HCT116 (cell line): ENCODE measurements at places on chromosomes 13 and 19.

- no peaks in the 10 kb centered on the region for H3K36me3 ChIP-seq
- DNase-seq, result no peak
- H3K27ac ChIP-seq, result no peak overlapping the region
- no peaks in the 10 kb centered on the region for H3K4me1 ChIP-seq
- H3K27me3 ChIP-seq, result no peaks in the 10 kb centered on the region
Measured at GRCh38 chr13:78398743-78399410, 204.5 kb downstream of the POU4F1 start.

- H3K4me1 ChIP-seq, result peaks cover 9% of the 10 kb centered on the region
- H3K27ac ChIP-seq, result peak within 1 kb of the TSS; percentile 80
- H3K36me3 ChIP-seq, result peaks cover 17% of the 10 kb centered on the region
- no peaks in the 10 kb centered on the region for H3K27me3 ChIP-seq
Measured at GRCh38 chr19:48391100-48392005, at the start of gene KDELR1. Gene KDELR1 (minus strand): TSS chr19:48391551. CDS start chr19:48391358, 193 bp downstream.

- no peak overlapping the region for H3K4me3 ChIP-seq
- DNase-seq, result no peak
- no peaks in the 10 kb centered on the region for H3K4me1 ChIP-seq
- H3K27ac ChIP-seq, result no peak overlapping the region
- no peaks in the 10 kb centered on the region for H3K36me3 ChIP-seq
Measured at GRCh38 chr13:43113603-43114002, 90.2 kb downstream of the DNAJC15 start.

- H3K4me3 ChIP-seq, result no peak overlapping the region
- H3K27ac ChIP-seq, result no peak overlapping the region
- no peaks in the 10 kb centered on the region for H3K36me3 ChIP-seq
- no peak for DNase-seq
- H3K4me1 ChIP-seq, result no peaks in the 10 kb centered on the region
- H3K27me3 ChIP-seq, result no peaks in the 10 kb centered on the region
Measured at GRCh38 chr19:22893855-22894270, 61.8 kb downstream of the ZNF723 start.

- H3K4me3 ChIP-seq, result no peak overlapping the region
- peaks cover 9% of the 10 kb centered on the region for H3K36me3 ChIP-seq
- no peaks in the 10 kb centered on the region for H3K27me3 ChIP-seq
- no peak overlapping the region for H3K27ac ChIP-seq
- no peak for DNase-seq
Measured at GRCh38 chr19:1998712-1999708, 16.5 kb downstream of the BTBD2 start.

DNA sequence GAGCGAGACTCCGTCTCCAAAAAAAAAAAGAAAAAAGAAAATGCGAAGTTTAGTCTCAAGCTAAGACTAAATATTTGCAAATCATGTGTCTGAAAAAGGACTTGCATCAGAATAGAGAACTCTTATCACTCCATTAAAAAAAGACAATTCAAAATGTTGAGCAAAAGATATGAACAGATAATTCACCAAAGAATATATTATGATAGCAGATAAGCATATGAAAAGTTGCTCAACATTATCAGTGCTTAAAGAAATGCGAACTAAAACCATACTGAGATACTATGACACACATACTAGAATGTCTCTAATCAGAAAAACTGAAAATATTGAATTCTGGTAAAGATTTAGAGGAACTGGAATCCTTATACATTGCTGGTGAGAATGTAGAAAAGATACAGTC, 38.7 kb upstream of the SACS start:
- H3K36me3 ChIP-seq, result no peaks in the 10 kb centered on the region
- DNase-seq, result no peak
- H3K27me3 ChIP-seq, result peaks cover 7% of the 10 kb centered on the region
- no peak overlapping the region for H3K4me3 ChIP-seq
- no peak overlapping the region for H3K27ac ChIP-seq

- H3K27ac ChIP-seq, result no peak overlapping the region
- no peak for DNase-seq
- H3K4me3 ChIP-seq, result no peak overlapping the region
- no peaks in the 10 kb centered on the region for H3K27me3 ChIP-seq
Measured at GRCh38 chr13:112446867-112447266, 70.7 kb downstream of the SPACA7 start.

DNA sequence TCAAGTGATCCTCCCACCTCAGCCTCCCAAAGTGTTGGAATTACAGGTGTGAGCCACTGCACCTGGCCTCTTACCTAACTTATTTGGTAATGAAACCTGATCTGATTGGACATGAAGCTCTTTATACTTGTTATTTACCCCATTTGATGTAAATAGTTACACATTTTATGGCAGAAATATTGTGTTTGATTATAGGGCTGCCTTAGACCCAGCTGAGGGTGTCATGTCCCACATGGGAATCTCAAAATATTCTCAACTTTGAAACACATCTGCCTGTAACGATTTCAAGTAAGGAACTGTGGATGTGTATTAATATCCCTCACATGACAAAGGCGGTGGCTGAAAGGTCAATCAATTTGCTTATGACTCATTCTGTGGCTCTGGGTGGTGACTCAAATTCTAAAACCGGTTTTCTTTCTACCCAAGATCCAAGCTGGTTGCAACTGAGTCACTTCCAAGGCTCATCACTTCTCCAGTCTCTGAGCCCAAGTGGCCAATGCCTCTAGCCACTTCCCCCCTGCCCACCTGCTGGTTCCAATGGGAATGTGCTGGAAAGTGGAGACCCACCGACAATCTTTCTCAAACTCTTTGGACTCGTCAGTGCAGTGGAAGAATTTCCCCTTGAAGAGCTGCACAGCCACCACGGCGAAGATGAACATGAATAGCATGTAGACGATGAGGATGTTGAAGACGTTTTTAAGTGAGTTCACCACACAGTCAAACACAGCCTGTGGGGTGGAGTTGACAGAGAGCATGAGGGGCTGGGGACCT, 110.9 kb downstream of the IER2 start:
- peaks cover 35% of the 10 kb centered on the region for H3K4me1 ChIP-seq
- peak overlapping the region; percentile 75 for H3K27ac ChIP-seq
- H3K36me3 ChIP-seq, result no peaks in the 10 kb centered on the region
- no peaks in the 10 kb centered on the region for H3K27me3 ChIP-seq

- no peaks in the 10 kb centered on the region for H3K4me1 ChIP-seq
- no peaks in the 10 kb centered on the region for H3K27me3 ChIP-seq
- no peak overlapping the region for H3K4me3 ChIP-seq
- H3K36me3 ChIP-seq, result no peaks in the 10 kb centered on the region
- no peak for DNase-seq
Measured at GRCh38 chr13:109130093-109130835, 500.9 kb downstream of the MYO16 start.

DNA sequence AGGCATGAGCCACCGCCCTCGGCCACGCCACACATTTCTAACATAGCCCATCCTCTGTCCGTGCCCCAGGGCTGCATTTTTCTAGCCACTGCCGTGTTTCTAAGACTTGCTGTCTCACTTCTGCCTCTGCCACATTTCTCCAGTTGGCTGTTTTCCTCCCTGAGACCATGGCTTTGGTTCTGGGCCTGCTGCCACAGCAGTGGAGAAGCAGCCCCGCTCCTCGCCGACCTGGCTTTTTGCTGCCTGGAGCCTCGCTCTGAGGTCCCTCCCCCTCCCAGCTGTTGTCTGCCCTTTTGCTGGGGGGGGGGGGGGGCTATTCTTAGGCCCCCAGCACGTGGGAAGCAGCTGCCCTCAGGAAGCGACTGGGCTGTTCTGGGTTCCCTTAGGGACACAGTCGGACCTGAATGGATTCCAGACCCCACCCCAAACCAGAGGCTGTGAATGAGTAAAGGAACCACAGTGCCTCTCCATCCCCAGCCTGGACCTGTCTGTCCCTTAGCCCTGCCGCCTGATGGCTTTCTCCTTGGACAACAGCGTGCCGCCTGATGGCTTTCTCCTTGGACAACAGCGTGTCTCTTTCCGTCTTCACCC, 3.3 kb downstream of the GYS1 start:
- H3K27me3 ChIP-seq, result no peaks in the 10 kb centered on the region
- H3K4me3 ChIP-seq, result no peak overlapping the region
- H3K27ac ChIP-seq, result no peak overlapping the region
- no peak for DNase-seq
- H3K4me1 ChIP-seq, result peaks cover 7% of the 10 kb centered on the region; the same call in 1 of the 2 replicates

DNA sequence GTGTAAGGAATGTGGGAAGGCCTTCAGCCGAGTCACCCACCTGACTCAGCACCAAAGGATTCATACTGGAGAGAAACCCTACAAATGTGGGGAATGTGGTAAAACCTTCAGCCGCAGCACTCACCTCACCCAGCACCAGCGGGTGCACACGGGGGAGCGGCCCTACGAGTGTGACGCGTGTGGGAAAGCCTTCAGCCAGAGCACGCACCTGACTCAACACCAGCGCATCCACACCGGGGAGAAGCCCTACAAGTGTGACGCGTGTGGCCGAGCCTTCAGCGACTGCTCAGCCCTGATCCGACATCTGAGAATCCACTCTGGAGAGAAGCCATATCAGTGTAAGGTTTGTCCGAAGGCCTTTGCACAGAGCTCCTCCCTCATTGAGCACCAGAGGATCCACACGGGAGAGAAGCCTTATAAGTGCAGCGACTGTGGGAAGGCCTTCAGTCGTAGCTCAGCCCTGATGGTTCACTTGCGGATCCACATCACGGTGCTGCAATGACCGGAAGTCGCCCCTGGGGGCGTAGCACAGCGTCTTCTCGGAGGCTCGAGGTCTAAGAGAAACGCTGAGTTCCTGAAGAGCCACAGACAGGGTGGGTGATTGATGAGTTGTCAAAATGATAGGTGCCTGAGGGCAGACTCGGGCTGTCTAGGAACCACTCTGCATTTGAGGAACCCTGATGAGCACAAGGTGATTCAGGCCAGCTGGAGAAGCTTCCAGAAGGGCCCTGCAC, 12.2 kb downstream of the ZSCAN22 start:
- no peaks in the 10 kb centered on the region for H3K36me3 ChIP-seq
- H3K4me3 ChIP-seq, result no peak overlapping the region
- no peak for DNase-seq
- H3K4me1 ChIP-seq, result no peaks in the 10 kb centered on the region
- no peak overlapping the region for H3K27ac ChIP-seq

- H3K27me3 ChIP-seq, result no peaks in the 10 kb centered on the region
- H3K27ac ChIP-seq, result no peak overlapping the region
- peaks cover 34% of the 10 kb centered on the region for H3K36me3 ChIP-seq
- peak; percentile 76 for DNase-seq
- H3K4me1 ChIP-seq, result 0 out of 2 replicates have a peak, but pooled peaks cover 3% of the 10 kb centered on the region
- no peak overlapping the region for H3K4me3 ChIP-seq
Measured at GRCh38 chr19:10390652-10391286, 10.4 kb upstream of the TYK2 start.

GRCh38 chr13:40344270-40345148, 321.9 kb downstream of the FOXO1 start:
- no peak overlapping the region for H3K4me3 ChIP-seq
- H3K36me3 ChIP-seq, result no peaks in the 10 kb centered on the region
- no peaks in the 10 kb centered on the region for H3K4me1 ChIP-seq
- no peak for DNase-seq

DNA sequence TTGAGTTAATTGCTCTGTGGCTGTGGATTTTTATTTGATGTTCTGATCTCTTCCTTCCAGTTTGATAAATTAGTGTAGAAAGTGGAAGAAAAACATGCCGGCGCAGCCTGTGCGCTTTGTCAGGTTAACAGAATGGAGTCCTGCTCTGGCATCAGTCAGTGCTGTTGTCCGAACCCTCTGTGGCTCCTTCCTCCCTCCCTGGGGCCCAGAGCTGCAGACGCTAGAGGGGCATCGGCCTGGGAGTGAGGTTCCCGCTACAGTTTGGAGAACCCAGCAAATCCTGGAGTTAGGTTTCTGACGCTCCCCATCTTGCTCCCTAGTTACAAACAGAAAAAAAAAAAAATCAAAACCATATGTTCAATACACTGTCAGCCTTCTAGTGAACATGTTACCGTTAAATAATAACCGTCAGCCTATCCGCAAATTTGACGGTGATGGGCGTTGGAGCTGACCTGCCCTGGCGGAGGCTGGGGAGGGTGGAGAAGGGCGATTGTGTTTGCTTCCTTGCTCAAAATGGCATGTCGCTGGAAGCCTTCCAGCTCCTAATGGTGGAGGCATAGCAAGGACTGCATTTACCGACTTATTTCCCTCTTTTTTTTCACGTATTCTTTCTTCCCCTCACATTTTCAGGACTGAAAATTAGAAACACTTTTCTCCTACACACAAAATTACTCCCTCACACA, 13.6 kb downstream of the MBNL2 start:
- no peak overlapping the region for H3K27ac ChIP-seq
- H3K27me3 ChIP-seq, result no peaks in the 10 kb centered on the region
- peaks cover 40% of the 10 kb centered on the region for H3K4me1 ChIP-seq
- no peak for DNase-seq

- DNase-seq, result no peak
- H3K36me3 ChIP-seq, result no peaks in the 10 kb centered on the region
- H3K27ac ChIP-seq, result no peak overlapping the region
- H3K4me1 ChIP-seq, result peaks cover 28% of the 10 kb centered on the region
Measured at GRCh38 chr19:8393871-8394250, 3.7 kb downstream of the RAB11B start.

DNA sequence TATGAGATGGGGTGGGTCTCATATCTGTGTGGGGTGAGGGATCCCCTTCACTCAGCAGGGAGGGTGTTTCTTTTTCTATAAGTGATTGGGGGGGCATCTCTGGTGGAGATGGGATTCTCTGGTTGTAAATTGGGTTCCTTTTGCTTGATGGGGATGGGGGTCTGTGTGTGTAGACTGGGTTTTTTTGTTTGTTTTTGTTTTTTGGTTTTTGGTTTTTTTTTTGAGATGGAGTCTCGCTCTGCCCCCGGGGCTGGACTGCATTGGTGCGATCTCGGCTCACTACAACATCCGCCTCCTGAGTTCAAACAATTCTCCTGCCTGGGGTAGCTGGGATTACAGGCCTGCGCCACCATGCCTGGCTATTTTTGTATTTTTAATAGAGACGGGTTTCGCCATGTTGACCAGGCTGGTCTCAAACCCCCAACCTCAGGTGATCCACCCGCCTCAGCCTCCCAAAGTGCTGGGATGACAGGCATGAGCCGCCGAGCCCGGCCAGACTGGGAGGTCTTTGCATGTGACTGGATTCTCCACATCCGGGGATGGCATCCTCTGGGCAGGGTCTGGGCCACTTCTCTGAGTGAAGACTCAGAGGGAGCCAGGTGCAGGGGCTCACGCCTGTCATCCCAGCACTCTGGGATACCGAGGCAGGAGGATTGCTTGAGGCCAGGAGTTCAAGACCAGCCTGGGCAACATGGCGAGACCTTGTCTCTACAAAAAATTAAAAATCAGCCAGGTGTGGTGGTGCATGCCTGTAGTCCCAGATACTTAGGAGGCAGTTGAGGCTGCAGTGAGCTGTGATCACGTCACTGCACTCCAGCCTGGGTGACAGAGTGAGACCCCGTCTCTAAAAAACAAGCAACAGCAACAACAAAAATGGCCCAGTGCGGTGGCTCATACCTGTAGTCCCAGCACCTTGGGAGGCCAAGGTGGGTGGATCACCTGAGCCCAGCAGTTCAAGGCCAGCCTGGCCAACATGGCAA, 799 bp downstream of the MYBPC2 start:
- no peak for DNase-seq
- no peaks in the 10 kb centered on the region for H3K27me3 ChIP-seq
- no peak overlapping the region for H3K4me3 ChIP-seq
- H3K36me3 ChIP-seq, result no peaks in the 10 kb centered on the region
- H3K4me1 ChIP-seq, result peaks cover 6% of the 10 kb centered on the region

DNA sequence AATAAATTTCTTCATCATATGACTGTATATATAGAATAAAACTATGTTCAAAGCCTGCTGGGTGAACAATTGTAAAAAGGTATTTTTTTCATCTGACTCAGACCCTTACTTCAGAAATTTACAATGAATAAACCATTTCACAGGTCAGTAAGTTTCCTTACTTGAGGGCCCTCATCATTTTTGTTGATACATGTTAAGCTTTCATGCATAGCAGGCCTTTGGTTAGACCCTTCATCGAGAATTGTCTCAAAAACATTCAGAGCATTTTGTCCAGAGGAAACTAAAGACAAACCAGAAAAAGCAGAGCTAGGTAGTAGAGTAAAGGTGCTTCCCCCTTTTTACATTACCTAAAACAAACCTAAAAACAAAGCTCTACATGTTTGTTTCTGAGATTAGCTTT, 46.2 kb downstream of the FNDC3A start:
- no peak overlapping the region for H3K4me3 ChIP-seq
- peaks cover 18% of the 10 kb centered on the region for H3K4me1 ChIP-seq
- no peaks in the 10 kb centered on the region for H3K27me3 ChIP-seq
- DNase-seq, result no peak
